ENCODE measurements at places on chromosomes 16 and 17. TPM values are rescaled to one million over a fixed set of nuclear protein-coding genes. Genes with fewer than 3 reads are reported as not detected.

The CCL7 gene
- not detected for total RNA-seq

The WNT3 gene
- total RNA-seq: 0.32 TPM

The TLCD3B gene
- total RNA-seq: not detected

The ARL5C gene
- under 0.01 TPM for total RNA-seq

The TPSB2 gene
- total RNA-seq: not detected

All from bronchial smooth muscle cell (primary cell).